Stimulated activated CD4-positive, alpha-beta T cell treated with anti-CD3 and anti-CD28 coated beads, Interleukin-15, amount 100 ng/mL, for 1 hour (primary cell): ENCODE measurements at places on chromosomes 7 and 10.

GRCh38 chr10:51800725-51801424 is 101.5 kb upstream of the CSTF2T start:
- DNase-seq = no peak

- no peak for DNase-seq
Observed at GRCh38 chr10:121988361-121989324, at the start of gene TACC2. TACC2 (plus strand) TSS chr10:121989163; CDS start chr10:122021982, 32,819 bp downstream.

GRCh38 chr7:137992104-137992549 is 9.8 kb downstream of the CREB3L2 start:
- DNase-seq = no peak

DNA sequence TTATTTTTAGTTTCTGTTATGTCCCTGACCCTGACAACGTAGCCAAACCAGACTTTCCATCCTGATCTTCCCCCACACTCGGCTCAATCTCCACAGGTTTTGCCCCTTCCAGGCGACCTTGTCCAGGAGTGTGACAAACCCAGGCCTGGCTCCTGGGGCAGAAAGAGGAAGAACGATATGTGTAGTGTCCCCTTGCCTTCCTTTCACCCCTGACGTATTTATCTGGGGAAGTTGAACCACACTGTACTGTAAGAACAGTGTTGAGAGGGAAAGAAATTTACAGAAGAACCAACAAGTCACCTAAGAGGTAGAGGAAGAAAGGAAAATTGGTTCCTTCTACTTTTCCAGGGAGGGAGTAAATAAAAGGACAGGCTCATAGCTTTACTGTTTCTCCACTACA is 158.0 kb downstream of the VTI1A start:
- DNase-seq = no peak
